Smooth muscle cell of the pulmonary artery (primary cell): ENCODE measurements at places on chromosomes 2 and 18. TPM values are rescaled to one million over a fixed set of nuclear protein-coding genes. Genes with fewer than 3 reads are reported as not detected.

SERPINB10 gene
- total RNA-seq, result not detected in 2 replicates

CKAP2L gene
- total RNA-seq, result 1.3 and 4.0 TPM in 2 replicates

ANKRD30BL gene
- total RNA-seq, result not detected in 2 replicates

DCC gene
- 0.20 TPM in 1 of 2 replicates, not detected in the other for total RNA-seq

SCYGR4 gene
- not detected in 2 replicates for total RNA-seq
